ENCODE measurements at places on chromosomes 6 and 20.
A peak's percentile ranks its signal among the peaks of the same experiment; 100 is the strongest.

- no peak for DNase-seq
Measured at GRCh38 chr20:60219984-60220562, 261.9 kb downstream of the CDH26 start.

DNA sequence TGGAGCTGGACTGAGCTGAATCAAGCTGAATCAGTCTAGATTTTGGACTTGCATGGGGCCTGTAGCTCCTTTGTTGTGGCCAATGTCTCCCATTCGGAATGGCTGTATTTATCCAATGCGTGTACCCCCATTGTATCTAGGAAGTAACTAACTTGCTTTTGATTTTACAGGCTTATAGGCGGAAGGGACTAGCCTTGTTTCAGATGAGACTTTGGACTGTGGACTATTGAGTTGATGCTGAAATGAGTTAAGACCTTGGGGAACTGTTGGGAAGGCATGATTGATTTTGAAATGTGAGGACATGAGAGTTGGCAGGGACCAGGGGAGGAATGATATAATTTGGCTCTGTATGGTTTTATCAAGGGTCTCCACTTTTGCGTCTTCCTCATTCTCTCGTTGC lies 3.0 kb upstream of the TMEM170B start:
- no peak for DNase-seq

DNA sequence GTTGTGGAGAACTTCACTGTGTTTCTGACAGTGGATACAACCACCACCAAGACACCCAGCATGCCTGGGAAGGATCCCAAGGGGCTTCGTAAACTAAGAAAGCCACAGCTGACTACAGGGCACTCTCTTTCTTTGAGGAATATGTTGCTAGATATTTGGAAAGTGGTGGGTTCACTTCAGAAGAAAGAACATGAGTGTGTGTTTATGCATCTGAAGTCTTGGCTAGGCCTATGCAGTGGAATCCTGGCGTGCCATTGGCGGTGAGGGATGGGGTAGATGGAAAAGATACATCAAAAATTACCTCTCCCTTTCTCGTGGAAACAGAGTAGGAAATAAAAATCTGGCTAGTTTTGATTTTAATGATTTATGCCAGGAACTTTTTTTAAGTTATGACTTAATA lies 187.7 kb downstream of the PDE7B start:
- peak; percentile 61 for DNase-seq

- peak; percentile 84 for DNase-seq
Measured at GRCh38 chr6:44074439-44074812, 52.8 kb downstream of the MRPL14 start.

GRCh38 chr6:121436274-121436857 lies 920 bp downstream of the GJA1 start:
- peak; percentile 27 for DNase-seq

DNA sequence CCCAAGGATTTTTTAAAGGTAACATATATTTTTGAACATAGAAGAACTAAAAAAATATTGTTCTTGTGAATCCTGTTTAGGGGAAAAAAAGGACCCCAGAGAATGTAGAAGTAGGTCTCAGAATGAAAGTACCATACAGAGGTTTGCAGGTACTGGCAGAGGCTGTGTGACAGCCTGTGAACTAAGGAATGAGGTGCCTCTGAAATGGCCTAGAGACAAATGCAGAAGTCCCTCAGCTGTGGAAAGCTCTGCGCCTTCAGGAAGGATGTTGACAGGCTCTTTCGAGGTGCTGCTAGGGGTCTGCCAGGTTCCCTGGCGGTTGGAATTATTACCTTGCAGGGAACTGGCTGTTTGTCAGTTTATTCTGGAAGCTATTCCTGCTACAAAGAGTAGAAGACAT lies 8.6 kb upstream of the TUBB2B start:
- DNase-seq, result no peak

- DNase-seq, result no peak
Measured at GRCh38 chr20:62816884-62817873, at the start of gene COL9A3. TSS of gene COL9A3 (plus strand) at chr20:62817050. CDS start at chr20:62817065, 15 bp downstream.

DNA sequence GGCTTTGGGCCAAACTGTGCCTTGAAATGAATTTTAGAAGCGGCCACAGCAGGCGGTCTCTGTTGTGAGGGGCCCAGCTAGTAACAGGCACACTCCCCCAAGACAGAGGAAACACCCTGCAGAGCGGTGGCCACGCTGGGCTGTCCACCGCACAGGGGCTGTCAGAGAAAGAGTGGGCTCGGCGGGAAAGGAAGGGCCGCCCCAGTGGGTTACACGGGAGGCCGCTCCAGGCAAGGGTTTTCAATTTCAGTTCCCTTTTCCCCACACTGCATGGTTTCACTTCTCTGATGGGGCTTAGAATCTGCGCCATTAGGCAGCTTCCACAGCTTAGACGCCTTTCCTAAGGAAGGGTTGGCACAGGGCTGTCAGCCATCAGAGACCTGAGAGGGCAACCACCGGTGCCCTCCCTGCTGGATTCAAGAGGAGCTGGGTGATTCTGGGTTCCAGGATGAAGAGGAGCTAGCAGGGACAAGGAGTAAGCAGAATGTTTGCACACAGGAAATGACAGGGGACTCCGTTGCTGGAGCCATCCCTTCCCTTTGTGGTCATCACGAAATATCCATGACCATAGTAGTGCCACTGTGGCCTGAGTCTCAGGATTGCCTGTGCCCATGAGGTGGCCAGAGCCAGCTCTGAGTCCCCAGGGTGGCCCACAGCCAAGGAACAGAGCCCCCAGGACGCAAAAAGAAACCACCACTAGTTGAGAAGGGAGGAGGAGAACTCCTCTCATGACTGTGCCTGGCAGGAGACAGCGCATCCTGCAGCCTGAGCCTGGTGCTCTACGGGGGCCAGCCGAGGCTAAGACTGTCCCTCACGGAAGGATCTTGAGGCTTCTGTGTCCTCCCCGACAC lies 282.7 kb downstream of the NRN1 start:
- DNase-seq, result no peak

DNA sequence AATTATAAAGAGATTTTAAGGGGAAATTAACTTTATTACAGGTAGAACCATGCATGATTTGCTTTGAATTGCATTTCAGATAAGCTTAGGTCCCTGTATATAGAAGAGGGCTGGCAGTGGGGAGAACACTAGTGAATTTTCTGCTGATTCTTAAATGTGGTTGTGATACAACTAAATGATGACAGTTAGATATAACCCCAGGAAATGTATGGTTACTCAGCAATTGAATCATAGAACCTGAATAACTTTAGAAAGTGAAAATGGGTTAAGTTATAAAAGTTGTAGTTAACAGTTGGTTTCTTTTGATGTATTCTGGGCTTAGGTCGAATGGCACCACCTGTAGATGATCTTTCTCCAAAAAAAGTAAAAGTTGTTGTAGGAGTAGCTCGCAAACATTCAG lies 70.1 kb downstream of the PHF3 start:
- DNase-seq, result no peak

DNA sequence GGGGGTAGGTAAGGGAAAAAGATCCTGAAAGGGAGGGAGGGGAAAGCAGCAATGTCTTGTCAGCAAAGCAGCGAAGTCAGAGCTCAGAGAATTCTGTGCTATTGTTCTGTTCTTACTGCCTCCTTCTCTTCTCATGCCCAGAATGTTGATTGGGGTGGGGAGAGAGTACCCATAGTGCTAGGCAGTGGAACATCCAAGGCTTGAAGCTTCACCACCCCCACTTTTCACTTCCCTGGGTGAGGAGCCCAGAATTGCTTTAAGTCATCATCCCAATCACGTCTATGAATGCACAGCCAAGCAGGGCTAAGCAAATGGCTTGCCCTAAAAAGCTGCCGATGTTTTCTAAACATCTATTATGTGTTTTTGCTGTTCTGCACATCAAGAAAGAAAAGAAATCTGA lies 16.5 kb downstream of the REPS1 start:
- DNase-seq, result peak; percentile 66

- DNase-seq, result peak; percentile 67
Measured at GRCh38 chr6:72857791-72858585, 236.1 kb downstream of the KCNQ5 start.

GRCh38 chr20:23379772-23380171 lies 17.8 kb downstream of the GZF1 start:
- no peak for DNase-seq

- no peak for DNase-seq
Measured at GRCh38 chr6:156336089-156336488, 441.1 kb upstream of the ARID1B start.

- peak; percentile 65 for DNase-seq
Measured at GRCh38 chr6:106870069-106870468, 104.5 kb downstream of the CD24 start.

DNA sequence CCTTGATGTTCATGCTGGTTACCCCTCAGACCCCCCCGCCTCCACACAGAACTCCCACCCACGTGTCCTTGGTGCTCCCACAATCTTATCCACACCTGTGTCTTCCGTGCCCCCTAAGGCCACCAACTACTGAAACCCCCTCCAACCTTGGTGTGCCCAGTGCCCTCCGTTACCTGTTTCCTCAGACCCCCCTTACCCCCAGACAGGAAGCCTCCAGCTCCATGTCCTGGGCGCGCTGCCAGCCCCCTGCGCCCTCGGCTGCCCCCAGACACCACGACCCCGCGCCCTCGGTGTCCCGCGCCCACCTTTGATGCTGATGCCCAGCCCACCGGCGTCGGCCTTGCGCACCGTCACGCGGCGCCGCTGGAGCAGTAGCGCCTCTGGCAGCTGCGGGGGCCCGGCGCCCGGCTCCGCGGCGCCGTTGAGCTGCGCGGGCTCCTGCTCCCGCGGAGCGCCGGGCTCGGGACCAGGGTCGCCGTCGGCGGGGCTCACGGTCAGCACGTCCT lies 504 bp downstream of the SNTA1 start:
- no peak for DNase-seq

GRCh38 chr6:37027036-37027720 lies 21.7 kb downstream of the FGD2 start:
- DNase-seq, result no peak

GRCh38 chr20:32807706-32808105 lies 12.0 kb upstream of the MAPRE1 start:
- DNase-seq, result no peak

- no peak for DNase-seq
Measured at GRCh38 chr20:37914672-37915433, 11.9 kb downstream of the VSTM2L start.

DNA sequence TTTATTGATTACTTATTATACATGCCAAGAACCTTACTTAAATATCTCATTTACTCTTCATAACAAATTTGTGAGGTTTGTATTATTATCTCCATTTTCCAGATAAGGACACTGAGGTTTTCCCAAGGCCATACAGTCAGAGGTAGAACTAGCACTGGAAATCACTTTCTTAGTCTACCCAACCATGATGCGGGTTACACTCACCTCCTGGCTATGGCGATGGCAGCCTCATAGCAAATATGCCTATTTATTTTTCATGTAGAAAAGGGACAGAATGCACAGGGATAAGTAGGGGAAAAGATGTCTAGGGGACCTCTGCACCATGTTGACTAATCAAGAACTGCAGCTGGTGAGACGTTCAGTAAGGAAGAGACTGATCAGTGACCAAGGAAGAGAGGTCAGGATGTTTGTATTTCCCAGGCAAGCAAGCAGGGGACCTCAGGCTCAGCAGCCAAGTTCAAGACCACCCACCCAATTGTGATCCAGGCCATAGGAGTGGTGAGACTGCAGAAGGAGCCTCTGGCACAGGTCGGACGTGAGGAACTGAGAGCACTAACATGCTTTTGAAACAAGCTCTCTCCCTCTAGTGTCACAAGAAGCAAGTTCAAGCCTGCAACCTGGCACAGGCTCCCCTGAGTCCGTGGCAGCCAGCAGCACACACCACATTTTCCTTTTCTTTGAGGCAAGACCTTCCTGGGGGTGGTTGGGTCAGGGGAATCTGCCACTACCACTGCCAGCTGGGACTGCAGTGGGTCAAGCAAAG lies 97.8 kb downstream of the GMPR start:
- no peak for DNase-seq

GRCh38 chr6:159180001-159180400 lies 10.8 kb downstream of the FNDC1 start:
- peak; percentile 88 for DNase-seq

- DNase-seq, result no peak
Measured at GRCh38 chr6:157096522-157096921, 226.8 kb downstream of the TMEM242 start.

DNA sequence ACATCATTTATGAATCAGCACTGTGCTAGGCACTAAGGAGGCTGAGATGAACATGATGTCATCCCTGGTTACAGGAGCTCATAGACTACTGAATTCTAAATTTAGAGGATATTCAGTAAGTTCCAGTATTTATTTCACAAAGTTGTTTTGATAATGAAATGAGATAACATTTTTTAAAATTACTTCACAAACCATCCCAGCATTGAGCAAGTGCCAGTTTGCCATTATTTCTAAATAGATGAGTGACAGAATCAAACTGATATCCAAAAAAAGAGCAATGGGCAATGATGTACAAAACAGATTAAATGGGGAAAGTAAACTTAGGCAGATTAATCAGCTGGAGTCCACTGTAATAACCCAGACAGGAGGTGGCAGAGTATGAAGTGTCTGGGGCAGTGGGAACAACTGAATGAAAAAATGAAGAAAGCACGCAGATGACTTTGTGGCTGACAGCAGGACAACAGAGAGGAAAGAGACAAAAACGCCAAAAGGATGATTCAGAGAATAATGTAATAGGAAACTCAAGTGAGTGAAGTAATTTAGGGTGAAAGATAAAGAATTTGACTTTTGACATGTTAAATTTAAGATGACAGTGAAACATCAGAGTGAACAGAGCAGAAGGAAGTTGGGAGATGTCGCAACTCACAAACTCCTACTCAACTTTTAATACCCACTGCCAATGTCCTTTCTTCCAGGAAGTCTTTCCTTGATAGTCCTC lies 70.2 kb downstream of the RCAN2 start:
- peak; percentile 6 for DNase-seq

- no peak for DNase-seq
Measured at GRCh38 chr6:139944976-139945375, 570.5 kb upstream of the CITED2 start.

DNA sequence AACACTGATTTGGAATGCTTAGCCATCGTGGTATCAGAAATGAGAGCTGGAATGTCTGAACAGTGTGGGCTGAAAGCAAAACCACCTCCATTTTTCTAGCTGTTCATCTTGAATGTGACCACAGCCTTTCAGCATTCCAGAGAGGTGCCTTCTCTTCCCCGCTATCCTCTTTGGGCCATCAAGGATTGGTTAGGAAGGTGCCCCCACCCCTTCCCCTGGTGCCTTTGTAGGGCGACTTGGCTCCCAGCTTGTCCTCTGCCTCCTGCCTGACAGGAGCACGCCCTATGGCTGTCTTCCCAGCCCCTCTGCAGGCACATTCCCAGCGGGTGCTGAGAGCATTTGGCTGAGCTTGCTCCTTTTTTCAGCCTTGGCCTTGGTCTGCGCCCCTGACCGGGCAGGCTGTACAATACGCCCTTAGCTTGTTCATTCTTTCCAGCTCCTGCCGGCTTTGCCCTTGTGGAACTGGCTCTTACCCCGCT lies 97.5 kb downstream of the ARMC2 start:
- DNase-seq, result peak; percentile 51
